ENCODE measurements at places on chromosomes 1 and 21.
A peak's percentile ranks its signal among the peaks of the same experiment; 100 is the strongest.

GRCh38 chr1:224563666-224564065 is 52.5 kb upstream of the CNIH3 start:
- no peak for DNase-seq

GRCh38 chr1:8122477-8123407 is 96.6 kb upstream of the ERRFI1 start:
- DNase-seq = no peak

DNA sequence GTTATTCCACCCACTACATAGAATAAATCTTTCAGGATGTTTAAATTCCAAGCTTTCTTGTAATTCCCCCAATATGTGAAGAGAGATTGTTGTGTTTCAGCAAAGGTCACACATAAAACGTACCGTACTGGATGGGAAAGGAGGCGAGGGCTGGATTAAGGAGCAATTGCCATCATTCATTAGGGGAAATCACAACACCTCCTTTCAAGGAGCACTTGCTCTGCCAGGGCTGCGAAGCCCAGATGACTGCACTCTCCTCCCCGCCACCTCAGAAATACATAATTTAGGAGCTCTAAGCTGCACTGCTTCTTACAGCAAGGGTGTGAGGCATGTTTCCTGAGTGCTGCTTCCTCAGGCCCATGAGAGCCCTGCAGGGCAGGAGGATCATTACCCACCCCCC is 29.6 kb downstream of the MATN1 start:
- no peak for DNase-seq

DNA sequence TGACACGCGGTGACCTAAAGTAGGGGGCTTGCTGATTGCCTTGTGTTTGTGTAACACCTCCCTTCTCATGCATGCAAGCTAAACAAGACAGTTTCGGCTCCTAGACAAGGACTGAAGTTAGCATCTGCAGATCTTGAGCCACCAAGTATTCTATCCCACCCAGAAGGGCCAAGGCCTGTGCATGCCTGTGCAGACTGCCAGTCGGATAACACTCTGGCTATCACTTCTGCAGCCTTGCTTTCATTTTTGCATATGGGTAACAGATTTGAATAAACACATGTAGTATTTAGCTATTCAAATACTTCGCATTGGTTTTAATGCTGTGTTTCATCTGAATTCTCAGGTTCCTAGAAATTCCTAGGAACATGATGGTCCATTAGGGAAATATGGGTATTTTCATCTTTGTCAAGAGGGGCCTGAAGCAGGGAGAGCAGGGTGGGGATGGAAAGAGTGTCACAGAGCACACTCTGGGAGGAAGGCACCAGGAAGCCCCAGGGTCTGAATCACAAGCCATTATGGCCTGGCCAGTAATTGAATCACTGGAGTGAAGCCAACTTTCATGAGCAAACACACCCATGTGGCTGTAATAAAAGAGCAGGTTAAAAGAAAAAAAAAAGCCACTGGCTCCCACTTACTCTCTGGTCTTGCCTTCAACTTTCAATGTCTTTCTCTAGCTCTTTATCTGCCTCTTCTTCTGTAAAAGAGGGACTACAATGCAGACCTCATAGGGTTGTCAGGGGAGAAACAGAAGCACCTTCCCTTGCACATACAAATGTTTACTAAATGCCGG is 28.3 kb downstream of the GADD45A start:
- peak; percentile 82 for DNase-seq

GRCh38 chr21:42986125-42986783 is 11.9 kb downstream of the PKNOX1 start:
- no peak for DNase-seq

DNA sequence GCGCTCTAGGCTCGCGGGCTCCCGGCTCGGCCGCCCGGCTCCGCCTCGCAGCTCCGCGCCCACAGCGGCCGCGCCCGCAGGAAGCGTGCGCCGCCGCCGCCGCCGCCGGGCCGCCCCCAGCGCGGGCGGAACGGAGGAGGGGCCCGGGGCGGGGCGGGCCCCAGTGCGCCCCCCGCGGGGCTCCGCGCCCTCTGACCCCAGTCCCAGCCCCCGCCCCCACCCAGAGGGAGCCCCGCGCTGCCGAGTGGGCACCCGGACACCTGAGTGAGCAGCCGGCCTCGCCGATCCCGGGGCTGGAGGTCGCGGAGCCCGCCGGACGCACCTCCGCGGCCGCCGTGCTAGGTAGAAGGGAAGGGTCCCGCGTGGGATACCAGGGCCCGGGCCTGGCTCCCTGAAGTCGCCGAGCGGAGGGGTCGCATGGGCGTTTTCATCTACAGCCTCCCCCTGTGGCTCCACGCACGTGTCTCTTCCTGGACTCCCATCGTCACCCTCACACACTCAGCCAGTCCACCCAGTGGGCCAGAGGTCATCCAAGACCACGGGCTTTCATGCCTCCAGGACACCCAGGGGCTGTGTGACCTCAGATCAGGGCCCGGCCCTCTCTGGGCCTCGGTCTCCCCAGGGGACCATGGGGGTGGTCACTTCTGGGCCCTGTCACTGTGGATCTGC is at the start of gene SDC3:
SDC3 (minus strand) TSS at position 63 of the 669 bp plus-strand sequence. CDS start 172 bp downstream, outside the sequence.
- no peak for DNase-seq

- no peak for DNase-seq
Observed at GRCh38 chr1:185767508-185768120, 33.4 kb downstream of the HMCN1 start.

DNA sequence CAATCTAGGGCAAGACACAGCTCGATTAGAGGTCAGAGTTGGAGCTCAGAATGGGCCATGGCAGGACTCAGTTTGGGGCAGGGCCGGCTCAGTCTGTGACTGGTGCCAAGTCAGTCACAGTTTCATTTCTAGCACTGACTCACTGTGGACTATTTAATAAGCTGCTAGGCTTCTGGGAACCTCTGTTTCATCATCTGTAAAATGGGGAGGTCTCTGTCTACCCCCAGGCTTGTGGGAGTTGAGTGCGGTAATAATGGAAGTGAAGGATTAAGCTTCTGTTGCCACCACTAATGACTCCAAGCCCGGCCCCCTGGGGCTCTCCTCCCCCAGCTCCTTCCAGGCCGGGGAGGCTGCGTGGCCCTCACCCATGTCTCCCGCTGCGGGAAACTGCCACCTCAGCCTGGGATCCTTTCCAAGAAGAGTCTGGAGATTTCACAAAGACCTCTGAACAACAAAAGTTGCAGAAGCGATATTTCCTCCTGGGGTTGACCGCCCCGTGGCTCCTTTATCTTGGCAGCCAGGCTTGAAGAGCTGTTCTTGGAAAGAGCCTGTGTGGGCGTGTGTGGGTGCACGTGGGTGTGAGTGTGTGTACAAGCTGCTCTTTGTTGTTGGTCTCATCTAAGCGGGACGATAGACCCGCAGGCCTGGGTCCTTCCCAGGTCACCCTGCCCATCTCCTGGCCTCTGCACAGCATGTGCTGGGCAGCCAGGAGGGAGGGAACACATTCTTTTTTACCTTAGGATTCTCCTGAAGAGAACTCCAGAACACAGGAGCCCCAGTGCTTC is 29.1 kb downstream of the KNCN start:
- DNase-seq = no peak

- peak; percentile 14 for DNase-seq
Observed at GRCh38 chr1:47445823-47446550, 8.1 kb downstream of the FOXD2 start.

DNA sequence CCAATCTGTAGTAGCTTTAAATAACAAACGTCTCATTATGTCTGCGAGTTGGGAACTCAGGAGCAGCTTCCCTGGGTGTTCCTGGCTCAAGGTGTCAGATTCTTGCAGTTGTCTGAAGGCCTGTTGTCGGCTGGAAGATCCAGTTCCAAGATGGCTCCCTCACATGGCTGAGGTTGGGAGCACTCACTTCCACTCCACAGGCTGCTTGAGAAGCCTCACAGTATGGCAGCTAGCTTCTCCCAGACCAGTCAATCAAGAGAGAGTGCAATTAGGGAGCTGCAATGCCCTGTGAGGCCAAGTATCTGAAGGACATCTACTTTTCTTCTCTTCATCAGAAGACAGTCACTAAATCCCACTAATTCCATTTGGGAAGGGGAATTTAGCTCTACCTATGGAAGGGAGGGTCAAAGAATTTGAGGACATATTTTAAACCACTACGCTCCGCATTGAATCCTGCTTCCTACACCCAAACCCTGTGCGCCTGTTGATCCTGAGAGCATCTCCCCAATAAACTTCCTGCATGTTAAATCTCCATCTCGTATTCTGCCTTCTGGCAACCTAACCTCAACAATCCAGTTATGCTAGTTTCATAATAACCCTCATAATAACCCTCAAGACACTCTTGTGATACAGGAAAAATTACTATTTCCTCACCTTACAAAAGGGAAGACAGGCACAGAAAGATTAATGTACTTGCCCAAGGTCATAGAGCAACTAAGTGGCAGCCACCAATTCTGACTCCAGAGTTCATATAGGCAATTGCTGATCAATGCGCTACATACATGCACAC is 3.6 kb upstream of the VPS26C start:
- no peak for DNase-seq

- DNase-seq = no peak
Observed at GRCh38 chr21:20802201-20802600, 196.0 kb upstream of the NCAM2 start.

DNA sequence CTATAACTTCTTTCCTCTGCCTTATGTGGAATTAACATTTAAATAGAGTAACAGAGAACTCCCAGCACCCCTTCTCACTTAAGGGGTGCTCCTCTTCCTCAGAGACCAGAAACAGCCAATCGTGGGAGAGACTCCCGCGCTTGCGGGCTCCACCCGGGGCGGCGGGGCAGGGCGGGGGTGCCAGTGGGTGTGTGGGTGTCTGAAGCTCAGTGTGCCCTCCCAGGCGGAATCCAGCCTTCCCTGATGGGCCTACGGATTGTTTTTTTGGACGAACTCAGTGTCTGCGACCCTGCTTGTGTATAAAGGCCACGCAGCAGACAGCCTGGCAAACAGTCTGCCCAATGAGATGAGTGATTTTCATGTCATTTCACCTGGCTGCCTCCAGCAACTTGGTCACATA is 6.2 kb downstream of the RCC2 start:
- no peak for DNase-seq

DNA sequence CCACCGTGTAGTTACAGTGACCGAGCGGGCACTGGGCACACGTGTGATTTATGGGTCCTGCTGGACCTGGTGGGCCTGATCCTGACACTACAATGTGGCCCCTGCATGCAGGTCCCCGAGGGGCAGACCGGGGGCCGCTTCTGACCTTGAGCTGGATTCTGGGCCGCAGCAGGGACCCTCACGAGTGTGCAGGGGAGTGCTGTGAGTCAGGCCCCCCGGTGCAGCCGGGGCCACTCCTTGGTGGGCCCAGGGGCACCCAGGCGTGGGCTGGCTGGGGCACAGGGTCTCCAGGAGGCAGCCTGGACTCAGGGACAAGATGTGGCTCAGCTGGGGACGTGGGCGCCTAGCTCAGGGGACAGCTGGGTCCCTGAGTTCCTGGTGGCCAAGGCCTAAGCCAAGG is 77.5 kb upstream of the TTC34 start:
- DNase-seq = no peak

GRCh38 chr1:15771836-15772515 is 13.4 kb downstream of the FBLIM1 start:
- DNase-seq = no peak

GRCh38 chr1:65175171-65176055 is 27.4 kb downstream of the AK4 start:
- no peak for DNase-seq

DNA sequence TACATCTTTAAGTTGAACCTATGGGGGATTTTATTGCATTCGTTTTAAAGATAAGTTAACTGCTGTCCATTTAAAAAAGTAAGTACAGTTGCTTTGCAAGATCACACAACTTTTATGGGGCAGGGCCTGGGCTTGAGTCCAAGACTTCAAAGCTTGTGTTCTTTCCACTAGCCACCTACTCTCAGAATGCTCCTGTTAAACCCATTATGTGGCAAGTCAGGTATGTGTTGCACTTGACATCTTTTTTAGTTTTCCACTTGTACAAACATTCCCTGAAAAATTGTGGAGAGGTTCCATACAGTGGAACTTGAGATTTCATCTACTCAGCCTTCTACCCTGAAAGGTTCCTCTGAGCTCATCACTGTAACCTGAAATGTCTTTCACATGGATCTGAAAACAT is 235.5 kb upstream of the SGIP1 start:
- DNase-seq = peak; percentile 42

DNA sequence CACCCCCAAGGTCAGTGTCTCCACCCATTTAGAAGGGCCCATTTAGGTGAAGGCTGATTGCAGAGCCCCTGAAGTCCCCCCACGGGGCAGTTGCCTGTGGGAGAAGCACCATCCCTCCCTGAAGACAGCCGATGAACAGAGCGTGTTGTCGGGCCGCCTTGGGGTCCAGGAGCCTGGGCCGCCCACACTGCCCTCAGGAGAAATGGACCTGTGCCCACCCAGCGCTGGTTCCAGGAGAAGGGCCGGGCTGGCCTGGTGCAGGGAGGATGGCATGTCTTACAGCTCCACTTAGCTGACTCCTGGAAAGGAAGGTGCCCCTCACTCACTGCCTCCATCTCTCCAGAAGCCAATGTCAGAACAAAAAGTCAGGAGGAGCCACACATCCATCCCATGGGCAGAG is 252.7 kb upstream of the VAMP3 start:
- no peak for DNase-seq

- no peak for DNase-seq
Observed at GRCh38 chr1:112618114-112618720, 724 bp downstream of the ST7L start.

DNA sequence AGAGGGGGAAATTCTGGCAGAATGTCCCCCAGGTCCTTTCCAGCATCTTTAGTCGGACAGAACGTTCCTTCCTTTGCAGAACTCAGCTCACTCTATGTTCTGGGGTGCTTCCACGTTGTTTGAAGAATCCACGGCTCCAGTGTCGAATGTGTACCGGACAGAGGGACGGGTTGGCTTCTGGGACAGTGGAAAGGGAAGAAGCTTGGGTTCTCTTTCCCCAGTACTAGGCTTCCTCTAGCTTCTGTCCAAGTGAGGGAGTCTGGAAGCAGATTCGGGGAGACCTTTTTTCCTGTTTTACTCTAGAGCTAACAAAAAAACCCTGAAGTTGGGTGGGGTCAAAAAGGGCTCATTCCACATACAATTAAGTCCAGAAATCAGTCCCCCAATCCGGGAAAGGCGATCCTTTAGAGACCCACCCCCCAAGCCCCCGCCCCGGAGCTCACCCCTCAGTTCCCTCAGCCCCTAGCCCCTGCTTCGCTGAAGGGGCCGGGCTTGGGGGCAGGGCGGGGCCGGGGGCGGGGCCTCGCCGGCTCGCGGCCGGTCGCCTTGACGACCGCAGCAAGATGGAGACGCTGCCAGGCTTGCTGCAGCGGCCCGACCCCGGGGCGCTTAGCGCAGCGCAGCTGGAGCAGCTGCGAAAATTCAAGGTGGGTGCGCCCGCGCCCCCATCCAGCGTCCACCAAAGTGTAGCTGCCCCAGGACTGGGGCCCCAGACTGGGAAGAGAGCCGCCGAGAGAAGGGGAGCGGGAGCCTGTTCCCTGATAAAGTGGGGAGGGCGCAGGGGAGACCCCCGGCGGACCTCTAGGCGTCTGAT is at the start of gene RIIAD1:
RIIAD1 (plus strand) TSS at position 549 of the 814 bp plus-strand sequence; CDS start at position 564, 15 bp downstream.
- no peak for DNase-seq

Data from left colon (tissue), 2 donors.